ENCODE measurements at places on chromosomes 13 and 19.

DNA sequence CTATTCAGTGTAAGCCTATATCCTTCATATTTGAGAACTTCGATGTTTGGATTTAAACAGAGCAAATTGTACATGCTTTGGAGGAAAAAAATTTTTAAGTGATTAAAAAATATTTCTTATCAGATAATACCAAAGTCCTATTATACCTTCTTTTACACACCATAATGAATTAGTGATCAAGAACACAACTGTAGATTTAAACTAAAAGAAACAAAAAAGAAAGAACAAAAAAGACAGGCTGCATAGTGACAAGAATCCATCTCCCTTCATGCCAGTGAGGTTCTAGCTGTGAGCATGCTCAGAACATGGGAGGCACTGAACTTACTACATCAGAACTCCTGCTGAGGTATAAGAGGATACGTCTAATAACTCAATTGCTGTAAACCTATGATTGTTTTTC is at the start of gene RXFP2:
Gene RXFP2, plus strand, starts transcription at position 301 of the 400 bp plus-strand sequence. Its CDS starts 87 bp downstream, at position 388.
- DNase-seq, result no peak

- no peak for DNase-seq
These were observed 67.5 kb downstream of the LATS2 start for GRCh38 chr13:20993661-20994440.

GRCh38 chr19:38483016-38483630 is 49.6 kb downstream of the RYR1 start:
- DNase-seq, result no peak

GRCh38 chr19:49559928-49560327 is 20.4 kb downstream of the NOSIP start:
- no peak for DNase-seq

- no peak for DNase-seq
These were observed 17.0 kb downstream of the KANK2 start for GRCh38 chr19:11180346-11180745.

- no peak for DNase-seq
These were observed at the start of gene KCTD15 for GRCh38 chr19:33796164-33796875. Gene KCTD15, plus strand, starts transcription at chr19:33796870. Its CDS starts 3,585 bp downstream, at chr19:33800455.

DNA sequence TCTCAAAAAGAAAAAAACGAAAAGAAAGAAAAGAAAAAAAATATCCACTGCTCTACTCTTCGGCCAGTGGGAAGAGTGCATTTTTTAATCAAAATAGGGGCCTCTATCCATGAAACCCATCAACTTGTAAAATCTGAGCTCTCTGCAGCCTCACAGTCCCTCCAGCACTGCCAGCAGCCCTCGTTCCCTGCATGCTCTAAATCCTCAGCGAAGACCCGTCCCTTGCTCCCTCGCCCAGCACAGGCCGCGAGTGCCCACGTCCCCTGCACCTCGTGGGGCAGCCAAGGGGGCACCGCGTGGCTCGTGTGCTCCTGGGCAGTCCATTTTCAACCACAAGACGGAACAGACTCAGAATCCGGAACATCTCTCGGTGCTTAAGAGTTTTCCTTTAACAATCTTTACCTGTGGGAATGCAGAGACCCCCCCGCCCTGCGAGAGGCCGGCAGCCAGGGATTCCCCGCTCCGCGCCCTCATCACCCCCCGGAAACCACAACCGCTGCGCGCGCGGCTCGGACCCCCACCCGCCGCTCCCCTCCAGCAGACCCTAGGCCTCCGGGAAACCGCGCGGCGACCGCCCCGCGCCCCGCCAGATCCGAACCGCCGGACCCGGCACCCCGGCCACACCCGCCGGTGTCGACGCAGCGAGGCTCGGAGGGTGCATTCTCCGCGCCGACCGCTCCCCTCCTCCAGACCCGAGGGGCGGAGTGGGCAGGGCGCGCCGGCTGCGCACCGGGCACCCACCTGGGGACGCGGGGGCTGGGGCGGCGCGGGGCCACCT is 638 bp downstream of the ANKRD27 start:
- DNase-seq, result no peak

DNA sequence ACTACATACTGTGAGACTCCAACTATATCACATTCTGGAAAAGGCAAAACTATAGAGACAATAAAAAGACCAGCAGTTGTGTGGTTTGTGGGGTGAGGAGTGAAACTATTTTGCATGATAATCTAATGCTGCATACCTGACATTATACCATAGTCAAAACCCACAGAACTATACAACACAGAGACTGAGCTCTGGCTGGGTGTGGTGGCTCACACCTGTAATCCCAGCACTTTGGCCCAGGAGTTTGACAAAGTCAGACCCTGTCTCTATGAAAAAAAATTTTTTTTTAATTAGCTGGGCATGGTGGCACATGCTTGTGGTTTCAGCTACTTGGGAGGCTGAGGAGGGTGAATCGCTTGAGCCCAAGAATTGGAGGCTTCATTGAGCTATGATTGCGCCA is 11.9 kb downstream of the ZNF541 start:
- no peak for DNase-seq

DNA sequence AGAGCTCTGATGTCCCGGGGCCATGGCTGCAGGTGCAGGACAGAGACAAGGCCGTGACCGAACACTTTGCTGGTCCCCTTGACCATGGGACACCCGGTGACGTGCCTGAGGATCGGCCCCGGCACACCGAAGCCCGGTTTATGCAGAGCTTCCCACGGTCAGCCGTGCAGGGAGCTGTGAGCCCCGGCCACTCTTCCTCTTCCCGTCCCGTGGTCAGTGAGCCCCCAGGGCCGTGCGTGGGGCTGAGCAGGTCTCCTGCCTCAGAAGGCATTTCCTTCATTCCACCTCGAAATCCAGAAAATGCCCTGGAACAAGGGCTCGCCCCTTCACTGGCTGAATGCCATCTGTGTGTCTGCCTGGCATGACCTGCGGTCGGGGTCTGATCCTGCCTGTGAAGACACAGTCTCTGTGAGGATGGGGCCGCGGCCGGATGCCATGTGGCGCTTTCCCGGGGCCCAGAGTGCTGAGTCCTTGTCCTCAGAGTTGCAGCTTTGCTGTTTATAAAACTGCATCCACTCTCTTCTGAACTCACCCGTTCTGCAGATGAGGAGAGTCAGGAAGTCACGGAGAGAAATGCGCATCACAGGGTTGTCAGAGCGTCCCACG is 16.9 kb downstream of the MCF2L start:
- no peak for DNase-seq

- DNase-seq, result no peak
These were observed 527.5 kb downstream of the DCT start for GRCh38 chr13:93951951-93952350.

- DNase-seq, result no peak
These were observed 51.4 kb upstream of the SGCG start for GRCh38 chr13:23129331-23129730.

DNA sequence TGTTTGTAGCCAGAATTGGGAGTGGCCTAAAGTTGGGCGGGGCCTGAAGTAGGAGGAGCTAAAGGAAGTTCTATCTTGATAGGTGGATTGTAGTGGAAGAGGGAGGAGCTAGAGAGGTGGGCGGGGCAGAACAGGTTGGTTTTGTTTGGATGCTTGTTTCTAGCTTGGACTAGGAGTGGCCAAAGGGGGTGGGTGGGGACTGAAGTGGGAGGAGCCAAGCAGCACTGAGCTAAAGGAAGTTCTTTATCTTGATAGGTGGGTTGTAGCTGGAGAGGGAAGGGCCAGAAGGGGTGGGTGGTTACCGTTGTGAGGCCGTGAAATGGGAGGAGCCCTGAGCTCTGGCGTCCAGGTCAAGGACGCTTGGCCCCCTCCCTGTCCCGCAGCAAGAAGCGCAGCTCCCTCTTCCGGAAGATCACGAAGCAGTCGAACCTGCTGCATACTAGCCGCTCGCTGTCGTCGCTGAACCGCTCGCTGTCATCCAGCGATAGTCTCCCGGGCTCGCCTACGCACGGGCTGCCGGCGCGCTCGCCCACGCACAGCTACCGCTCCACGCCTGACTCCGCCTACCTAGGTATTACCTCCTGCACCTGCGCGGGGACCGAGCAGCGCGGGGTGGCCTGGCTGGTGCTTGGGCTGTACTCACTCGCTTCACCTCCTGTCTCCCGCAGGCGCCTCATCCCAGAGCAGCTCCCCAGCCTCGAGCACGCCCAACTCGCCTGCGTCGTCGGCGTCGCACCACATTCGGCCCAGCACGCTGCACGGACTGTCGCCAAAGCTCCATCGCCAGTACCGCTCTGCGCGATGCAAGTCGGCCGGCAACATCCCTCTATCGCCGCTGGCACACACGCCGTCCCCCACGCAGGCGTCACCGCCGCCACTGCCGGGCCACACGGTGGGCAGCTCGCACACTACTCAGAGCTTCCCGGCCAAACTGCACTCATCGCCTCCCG is 8.0 kb downstream of the DNASE2 start:
- DNase-seq, result no peak

- peak; percentile 49 for DNase-seq
These were observed 1.8 kb upstream of the CD37 start for GRCh38 chr19:49333418-49333805.

GRCh38 chr19:1601613-1602064 is 3.6 kb downstream of the UQCR11 start:
- no peak for DNase-seq

- DNase-seq, result no peak
These were observed 1000.6 kb downstream of the OLFM4 start for GRCh38 chr13:54029226-54029625.

DNA sequence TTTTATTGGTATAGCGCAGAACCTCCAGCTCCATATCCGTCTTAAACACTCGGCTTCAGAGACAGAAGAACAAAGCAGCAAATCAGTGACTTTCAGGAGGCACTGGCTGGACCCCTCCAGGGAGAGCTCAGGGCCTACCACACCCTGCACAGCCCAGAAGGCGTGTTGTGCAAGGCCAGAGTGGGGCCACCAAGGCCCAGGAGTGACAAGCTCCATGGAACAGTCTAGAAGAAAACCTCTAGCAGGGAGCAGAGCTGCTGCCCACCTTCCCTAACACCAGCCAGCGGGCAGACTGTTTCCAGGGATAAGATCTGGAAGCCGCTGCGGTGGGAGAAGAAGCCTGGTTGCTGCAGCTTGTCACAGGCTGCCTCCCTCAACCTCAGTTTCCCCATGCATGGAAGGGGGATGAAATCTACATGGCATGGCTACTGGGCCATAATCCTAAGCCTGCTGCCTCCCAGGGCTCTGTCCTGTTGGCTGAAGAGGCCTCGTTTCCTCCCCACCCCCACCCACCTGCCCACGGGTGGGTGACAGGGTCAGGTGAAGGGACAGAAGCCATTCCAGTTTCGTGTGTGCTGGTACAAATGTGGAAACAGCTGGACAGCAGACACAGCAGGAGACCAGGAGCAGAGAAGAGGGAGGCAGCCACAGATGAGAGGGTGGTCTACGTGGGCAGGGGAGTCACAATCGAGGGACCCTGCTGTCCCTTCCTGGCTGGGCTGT is 57.4 kb downstream of the PEPD start:
- DNase-seq, result no peak

- no peak for DNase-seq
These were observed 30.1 kb downstream of the WDFY2 start for GRCh38 chr13:51614350-51614786.

DNA sequence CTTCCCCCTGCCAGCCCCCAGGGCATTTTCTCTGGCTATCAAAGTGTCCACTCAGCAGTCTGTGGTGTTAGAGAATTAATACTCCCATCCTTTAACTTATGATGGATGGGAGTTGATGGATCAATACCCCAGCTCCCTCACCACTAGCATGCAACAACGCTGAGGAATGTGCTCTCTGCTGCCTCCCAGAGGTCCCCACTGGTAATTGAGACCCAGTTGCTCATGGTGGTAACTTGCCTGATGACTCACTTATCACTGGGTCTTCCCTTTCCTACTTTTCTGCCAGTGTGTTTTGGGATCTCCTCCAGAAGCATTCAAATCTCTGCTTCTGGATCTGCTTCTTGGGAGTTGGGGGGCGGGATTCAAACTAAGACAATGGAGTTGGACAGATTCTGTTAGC is 20.3 kb upstream of the CACNA1A start:
- DNase-seq, result no peak

GRCh38 chr19:43739439-43740235 is 15.1 kb downstream of the SMG9 start:
- DNase-seq, result no peak

DNA sequence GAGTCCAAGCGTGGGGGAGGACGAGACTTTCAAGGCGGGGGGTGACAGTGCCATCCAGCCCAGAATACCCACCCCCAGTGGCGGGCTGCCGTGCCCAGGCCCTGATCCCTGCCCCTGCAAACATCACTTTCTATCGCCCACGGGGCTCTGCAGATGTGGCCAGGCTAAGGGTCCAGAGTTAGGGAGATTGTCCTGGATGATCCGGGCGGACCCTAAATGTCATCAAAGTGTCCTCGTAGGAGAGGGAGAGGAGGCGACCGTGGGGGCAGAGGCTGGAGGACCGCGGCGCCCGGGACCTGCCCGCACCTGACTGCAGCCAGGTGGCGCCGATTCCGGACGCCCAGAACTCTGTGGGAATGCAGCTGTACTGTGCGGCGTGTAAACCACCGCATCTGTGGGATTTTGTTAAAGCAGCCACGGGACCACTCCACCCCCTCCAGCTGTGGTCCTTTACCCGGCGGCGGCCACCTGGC is 32.4 kb downstream of the GJA3 start:
- no peak for DNase-seq

- DNase-seq, result no peak
These were observed 1.7 kb upstream of the PCDH17 start for GRCh38 chr13:57629821-57630235.

GRCh38 chr19:58466089-58466759 is 656 bp upstream of the ZNF324 start:
- no peak for DNase-seq

DNA sequence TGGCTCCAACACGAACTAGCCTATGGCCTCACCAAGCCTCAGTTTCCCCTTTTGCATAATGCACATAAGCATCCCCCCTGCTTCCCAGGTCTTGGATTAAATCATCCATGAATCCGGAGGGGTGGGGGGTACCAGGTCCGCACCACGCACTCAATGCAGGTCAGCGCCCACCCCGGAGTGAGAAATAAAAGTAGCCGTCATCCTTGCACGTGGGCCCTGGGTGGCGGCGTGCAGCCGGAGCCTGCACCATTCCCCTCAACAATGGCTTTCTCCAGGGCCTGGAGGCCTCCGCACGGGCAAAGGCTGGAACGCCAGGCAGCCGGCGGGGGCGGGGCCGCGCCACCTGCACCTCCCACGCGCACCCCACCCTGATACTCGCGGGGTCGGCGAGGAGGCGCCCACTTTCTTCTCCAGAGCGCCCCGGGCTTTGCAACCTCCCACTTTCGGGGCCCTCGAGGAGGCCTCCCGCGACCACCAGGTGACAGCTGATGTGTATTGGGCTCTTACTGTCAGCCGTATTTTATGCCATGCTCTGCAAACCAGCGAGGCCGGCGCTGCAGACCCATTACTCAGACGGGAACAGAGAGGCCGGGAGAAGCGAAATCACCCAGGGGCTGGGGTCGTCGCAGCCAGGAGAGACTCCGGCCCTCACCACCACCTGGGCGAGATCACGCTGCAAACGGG is 767 bp upstream of the GADD45B start:
- no peak for DNase-seq

GRCh38 chr13:98541701-98542203 is 35.2 kb downstream of the STK24 start:
- DNase-seq, result no peak

- no peak for DNase-seq
These were observed 209.7 kb downstream of the LACC1 start for GRCh38 chr13:44089452-44089851.
